ENCODE measurements at places on chromosomes 2 and 18. TPM values are rescaled to one million over a fixed set of nuclear protein-coding genes. Genes with fewer than 3 reads are reported as not detected.

Gene HOXD12
- not detected for total RNA-seq

Gene TIA1
- total RNA-seq = 81.1 TPM

Gene GBX2
- total RNA-seq = 0.51 TPM

Gene TNS1
- total RNA-seq = 21.1 TPM

Gene HOXD3
- total RNA-seq = 7.2 TPM

Gene ANTXR1
- under 0.01 TPM for total RNA-seq

Gene AGFG1
- 56.6 TPM for total RNA-seq

Gene LONRF2
- total RNA-seq = not detected

Gene DOK6
- 2.3 TPM for total RNA-seq

Gene MAP3K19
- total RNA-seq = not detected

Gene DNAH6
- under 0.01 TPM for total RNA-seq

Gene HDAC4
- total RNA-seq = 10.4 TPM

Gene MDH1B
- 0.13 TPM for total RNA-seq

Gene DPYSL5
- under 0.01 TPM for total RNA-seq

Gene TBR1
- under 0.01 TPM for total RNA-seq

Gene TLX2
- total RNA-seq = not detected

Gene CHRNG
- not detected for total RNA-seq

Gene ATOH8
- total RNA-seq = 21.5 TPM

Gene GALNT5
- total RNA-seq = not detected

Gene ASIC4
- total RNA-seq = not detected

Gene BIN1
- 27.4 TPM for total RNA-seq

Gene AQP12A
- not detected for total RNA-seq

Gene C2orf66
- total RNA-seq = under 0.01 TPM

Gene TWSG1
- 33.6 TPM for total RNA-seq

Gene GPR45
- not detected for total RNA-seq

Gene ANKRD12
- 14.0 TPM for total RNA-seq

Gene ACMSD
- not detected for total RNA-seq

Gene ALPI
- not detected for total RNA-seq

Gene SNORC
- total RNA-seq = 0.13 TPM

Gene FOXD4L1
- total RNA-seq = not detected

Gene COL4A3
- total RNA-seq = not detected

Gene KCNS3
- 0.25 TPM for total RNA-seq

Gene ID2
- total RNA-seq = 87.4 TPM

Gene POTEC
- not detected for total RNA-seq

Gene UPP2
- total RNA-seq = not detected

Gene CNTNAP5
- not detected for total RNA-seq

Gene CPO
- total RNA-seq = not detected

Gene KCNG2
- 0.26 TPM for total RNA-seq

Data from dermis microvascular lymphatic vessel endothelial cell (primary cell).